ENCODE measurements at places on chromosomes 5 and 9. TPM values are rescaled to one million over a fixed set of nuclear protein-coding genes. Genes with fewer than 3 reads are reported as not detected.

GRCh38 chr5:138037907-138038633 lies 5.2 kb upstream of the FAM13B start:
- DNase-seq = no peak

GRCh38 chr9:31807574-31808256 lies 576.7 kb upstream of the ACO1 start:
- DNase-seq = no peak

DNA sequence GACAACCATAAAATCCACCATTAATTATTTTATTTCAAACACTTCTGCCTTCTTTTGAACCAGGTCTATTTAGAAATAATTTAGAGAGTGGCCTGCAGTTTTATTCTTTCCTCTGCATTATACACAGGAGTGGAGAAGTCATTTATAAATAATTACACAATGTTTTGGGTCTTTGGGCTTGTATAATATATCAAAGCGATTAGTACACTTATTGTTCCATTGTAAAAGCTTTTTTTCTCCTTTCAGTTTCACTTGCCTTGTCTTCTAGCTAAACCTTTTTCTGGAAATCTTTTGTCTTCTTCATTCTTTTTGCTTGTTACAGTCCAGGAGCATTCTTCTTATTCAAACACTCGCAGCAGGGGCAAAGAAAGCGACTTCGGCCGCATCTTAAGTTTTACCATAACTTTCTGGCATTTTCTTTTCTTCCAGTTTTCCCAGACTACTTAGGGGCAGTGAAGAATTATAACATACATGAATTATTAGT lies 7.3 kb upstream of the NEUROG1 start:
- DNase-seq = peak; percentile 35

NUDT12 gene
- 3.5 TPM for polyA plus RNA-seq

PCDHB5 gene
- polyA plus RNA-seq = 57.4 TPM
